T-helper 9 cell (primary cell): ENCODE measurements at places on chromosomes 3 and 15.

DNA sequence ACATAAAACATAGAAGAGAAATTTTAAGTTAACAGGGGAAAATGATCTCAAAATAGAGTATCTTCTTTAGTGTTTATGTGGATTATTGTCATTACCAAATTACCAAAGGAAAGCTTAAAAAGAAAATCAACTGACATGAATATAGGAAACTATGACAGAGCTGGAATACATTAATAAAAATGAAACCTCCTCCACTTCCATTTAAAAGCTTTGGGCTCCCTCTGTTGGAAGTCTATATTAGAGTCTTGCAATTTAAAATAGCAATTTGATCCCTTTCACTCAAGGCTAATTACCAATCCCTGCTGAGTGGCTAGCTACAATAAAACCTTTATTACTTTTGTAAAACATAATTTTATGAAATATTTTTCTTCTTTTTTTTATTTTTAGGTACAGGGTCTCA lies 61.4 kb upstream of the IMPG2 start:
- no peak for DNase-seq

- DNase-seq: no peak
Measured at GRCh38 chr3:134608023-134608770, 42.6 kb downstream of the KY start.

DNA sequence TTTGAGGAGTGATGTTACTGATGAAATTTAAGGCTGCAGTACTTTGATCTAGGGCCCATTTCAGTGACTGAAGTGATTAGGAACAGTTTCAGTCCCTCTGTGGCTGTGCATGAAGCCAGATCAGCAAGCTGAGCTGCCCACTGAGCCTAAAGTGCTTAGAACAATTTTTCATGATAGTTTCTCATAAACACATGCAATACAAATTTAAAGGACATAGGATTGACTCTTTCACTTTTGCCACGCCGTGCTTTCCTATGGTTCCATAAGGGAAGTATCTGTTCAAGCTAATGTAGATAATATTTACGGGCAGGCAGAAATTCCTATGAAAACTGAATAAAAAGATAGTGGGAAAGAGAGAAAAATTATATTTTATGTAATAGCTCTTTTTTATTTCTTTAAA lies 10.6 kb downstream of the ANKUB1 start:
- DNase-seq: no peak

GRCh38 chr3:25493786-25494185 lies 65.7 kb downstream of the RARB start:
- DNase-seq: no peak

DNA sequence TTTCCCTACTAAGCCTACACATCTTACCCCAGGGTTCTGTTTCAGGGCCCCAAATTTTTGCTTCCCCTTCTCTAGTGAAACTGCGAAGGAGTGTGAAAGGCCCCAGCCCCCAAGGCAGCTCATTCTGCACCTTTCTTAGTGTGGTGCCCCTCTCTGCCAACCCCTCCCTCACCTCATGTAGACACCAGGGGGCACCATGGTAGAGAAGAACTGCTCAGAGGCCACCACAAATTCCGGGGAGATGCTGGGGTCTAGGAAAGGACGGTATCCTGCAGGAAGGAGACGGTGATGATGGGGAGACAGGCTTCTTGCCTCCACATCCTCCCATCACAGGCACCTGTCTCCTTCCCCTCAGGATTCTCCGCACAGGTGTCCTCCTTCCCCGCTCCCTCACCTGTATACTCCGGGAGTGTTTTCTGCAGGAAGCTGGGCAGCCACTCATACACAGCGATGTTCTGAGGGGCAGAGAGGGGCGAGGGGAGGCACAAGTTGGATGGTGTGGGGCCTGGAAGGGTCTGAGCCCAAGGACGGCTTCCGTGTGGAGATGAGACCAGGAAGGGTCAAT lies 3.6 kb downstream of the DUOX2 start:
- DNase-seq: no peak

GRCh38 chr3:7190095-7190494 lies 329.2 kb downstream of the GRM7 start:
- DNase-seq: no peak

DNA sequence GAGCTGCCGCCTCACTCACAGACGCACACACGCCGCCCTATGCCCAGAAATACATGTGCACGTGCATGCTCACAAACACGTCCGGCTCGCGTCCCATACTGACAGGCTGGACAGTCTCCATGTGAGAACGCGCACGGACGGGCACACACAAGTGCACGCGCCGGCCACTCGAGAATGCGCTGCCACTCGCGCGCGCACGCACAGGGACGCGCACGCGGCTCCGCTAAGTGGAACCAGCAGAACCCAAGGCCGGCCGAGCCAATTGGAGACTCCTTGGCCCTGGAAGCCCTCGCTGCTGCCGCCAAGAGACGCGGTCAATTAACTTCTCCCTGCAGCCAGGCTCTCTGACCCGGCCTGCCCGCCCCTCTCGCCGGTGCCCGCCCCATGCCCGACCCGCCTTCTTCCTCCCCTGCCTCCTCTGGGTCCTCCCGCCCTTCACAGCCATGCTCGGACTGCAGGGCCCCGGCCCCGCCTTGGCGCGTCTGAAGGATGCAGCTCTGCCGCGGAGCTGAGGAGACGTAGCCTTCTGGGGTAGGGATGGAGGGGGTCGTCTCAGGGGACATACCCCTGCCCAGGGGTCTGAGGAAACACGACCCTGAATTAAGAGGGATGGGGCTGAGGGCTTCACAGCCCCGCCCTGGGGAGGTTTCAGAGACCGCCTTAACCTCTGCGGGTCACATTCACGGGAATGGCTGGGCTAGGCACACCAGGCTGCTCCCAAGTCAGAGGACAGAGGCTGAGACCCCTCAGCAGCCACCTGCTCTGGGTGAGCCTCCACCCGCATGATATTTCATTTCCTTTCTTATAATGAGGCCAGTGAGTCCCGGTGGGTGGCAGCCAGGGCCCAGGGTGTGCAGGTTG lies 15.0 kb downstream of the PTH1R start:
- no peak for DNase-seq

GRCh38 chr3:170967126-170967525 lies 58.7 kb upstream of the EIF5A2 start:
- DNase-seq: no peak

- DNase-seq: no peak
Measured at GRCh38 chr3:43485931-43486330, 135.9 kb downstream of the ANO10 start.

DNA sequence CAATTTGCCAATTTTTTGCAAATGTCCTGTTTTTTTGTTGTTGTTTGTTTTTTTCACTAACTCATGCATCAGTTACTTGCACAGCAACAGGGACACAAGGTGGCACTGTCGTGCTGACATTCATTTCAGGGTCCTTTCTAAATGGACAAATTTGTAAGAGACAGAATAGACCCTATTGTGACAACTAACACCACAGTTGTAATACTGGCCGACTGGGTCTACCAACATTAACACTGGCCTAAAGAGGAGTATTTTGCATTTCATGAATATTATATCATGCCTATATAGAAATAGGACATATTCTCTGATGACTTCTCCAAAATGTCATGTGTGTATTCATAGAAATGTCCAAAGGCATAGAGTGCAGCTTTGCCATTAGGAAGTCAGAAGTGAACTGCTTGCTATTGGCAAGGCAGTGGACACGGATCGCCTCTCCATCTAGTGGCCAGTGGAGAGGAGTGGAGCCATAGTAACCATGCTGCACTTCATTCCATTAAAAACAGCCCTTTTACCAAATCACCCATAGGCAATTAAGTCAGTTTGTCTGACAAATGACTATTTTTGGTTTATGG lies 54.8 kb downstream of the ZBTB20 start:
- DNase-seq: peak; percentile 52

DNA sequence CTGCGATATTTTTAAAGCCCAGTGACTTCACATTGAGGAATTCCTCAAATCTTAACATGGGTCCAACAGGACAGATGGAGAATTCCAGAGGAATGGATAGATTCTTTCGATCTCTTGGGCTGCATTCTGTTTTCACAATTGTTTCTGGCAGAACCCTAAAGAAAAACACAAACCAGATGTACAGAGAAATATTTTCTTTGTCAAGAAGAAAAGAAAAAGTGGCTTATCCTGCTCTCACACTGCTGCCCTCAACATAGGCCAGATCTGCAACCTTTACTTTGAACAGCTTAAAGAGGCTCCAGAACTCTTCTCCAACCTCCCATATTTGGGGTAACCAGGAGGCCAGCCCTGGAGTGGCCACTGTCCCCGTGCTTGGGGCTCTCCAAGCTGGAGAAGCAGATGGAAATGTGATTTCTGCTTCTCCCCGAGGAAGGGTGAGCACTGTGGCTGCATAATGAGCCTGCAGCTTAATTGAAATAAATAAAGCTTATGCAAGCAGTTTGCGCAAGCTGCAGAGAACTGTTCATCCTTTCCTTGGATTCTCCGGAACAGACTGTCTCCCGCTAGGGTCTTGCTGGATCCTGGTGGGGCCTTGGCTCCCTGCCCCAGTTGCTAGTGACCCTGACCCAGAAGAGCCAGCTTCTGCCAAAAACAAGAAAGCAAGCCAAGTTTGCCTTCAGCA lies 453.2 kb upstream of the PROK2 start:
- DNase-seq: no peak

DNA sequence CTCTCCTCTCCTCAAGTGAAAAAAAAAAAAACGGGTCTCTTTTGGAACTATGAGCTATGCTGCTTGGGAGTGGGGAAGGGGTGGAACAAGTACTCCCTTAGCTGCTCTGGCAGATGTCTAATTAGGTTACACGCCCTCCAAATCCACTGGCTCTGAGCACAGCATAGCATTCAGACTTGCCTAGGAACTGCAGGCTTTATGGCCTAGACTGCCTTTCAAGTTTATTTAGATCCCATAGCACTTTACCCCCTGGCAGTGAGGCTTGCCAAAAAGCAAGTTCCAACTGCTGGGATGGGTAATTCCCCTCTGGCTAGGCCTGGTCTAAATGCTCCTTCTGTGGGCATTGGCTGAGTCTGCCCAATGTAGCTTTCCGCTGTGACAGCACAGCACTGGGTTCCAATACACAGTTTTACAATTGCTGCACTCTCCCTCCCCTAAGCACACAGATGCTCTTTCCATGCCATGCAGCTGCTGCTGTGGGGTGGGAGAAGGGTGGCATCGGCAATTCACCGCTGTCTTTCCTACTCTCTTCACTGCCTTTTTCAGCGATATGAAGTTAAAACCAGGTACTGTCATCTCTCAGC lies 152.8 kb downstream of the KCNAB1 start:
- DNase-seq: no peak

- DNase-seq: no peak
Measured at GRCh38 chr3:25513642-25514266, 85.7 kb downstream of the RARB start.

DNA sequence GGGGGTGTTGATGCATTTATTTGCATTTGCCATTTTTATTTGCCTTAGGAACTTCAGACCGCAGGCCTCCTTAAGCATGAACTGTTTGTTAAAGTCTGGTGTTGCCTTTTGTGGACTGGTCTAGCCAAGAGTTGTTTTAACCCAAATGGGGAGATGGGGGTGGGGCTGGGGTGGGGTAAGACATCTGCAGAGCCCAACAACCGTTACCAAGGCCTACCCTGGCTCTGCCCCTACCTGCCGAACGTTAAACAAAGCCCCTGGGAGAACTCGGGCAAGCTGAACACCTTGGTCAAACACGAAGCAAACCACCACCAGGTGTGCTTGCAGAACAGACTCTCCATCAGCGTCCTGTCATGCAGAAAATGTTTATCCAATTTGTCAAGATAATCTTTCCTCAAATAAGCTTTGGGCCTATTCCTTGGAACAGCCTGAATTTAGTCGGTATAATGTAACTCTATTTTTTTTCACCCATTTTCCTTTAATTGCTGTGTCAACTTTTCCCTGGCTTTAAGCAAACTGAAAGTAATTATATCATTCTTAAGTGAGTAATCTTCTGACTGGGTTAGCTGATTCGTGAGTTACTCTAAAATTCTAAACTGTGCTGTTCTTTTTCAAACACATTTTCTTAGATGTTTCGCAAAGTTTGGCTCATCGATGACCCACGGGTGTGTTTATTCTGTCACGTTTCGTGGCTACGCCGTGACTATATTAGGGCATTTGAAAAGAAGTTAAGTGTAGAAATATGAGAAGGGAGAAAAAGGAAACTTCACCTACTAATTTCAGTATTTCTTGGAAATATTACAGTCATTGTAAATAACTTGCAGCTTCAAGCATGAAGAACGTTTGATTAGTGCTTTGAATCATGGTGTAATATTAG lies 127.6 kb downstream of the SOX2 start:
- DNase-seq: no peak

GRCh38 chr3:77500721-77501120 lies 460.8 kb downstream of the ROBO2 start:
- DNase-seq: no peak

DNA sequence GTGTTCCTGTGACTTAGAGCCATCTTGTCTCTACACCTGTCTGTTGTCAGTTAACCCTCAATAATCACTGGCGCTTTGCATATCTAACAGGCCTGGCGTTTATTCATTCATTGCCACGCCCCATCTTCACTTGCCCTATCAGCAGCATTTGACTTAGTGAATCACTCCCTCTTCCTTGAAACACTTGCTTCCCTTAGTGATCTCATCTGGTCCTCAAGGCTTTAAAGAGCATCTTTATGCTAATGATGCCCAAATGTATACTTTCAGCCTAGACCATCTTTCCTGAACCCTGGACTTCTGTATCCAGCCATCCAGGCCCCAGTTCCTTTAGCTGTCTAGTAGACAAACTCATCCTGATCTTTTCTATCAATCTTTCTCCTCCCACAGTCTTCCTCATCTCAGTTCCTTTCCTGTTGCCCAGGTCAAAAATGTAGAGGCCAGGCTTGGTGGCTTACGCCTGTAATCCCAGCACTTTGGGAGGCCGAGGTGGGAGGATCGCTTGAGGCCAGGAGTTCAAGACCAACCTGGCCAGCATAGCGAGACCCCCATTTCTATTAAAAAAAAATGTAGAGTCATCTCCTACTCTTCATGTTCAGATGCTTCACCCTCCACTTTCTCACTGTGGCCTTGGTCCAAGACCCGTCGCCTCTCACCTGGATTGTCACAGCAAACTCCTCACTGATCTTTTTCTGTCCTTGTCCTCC lies 1.4 kb upstream of the IGDCC4 start:
- DNase-seq: no peak
